ENCODE measurements at places on chromosomes 3 and 15. TPM values are rescaled to one million over a fixed set of nuclear protein-coding genes. Genes with fewer than 3 reads are reported as not detected.
A peak's percentile ranks its signal among the peaks of the same experiment; 100 is the strongest.

CNTN3 gene
- 4.0 TPM for total RNA-seq

HOMER2 gene
- 2.9 TPM for total RNA-seq

FANCD2OS gene
- total RNA-seq: not detected

GRCh38 chr3:129549006-129549800, 6.2 kb downstream of the H1-8 start:
- DNase-seq: no peak

DNA sequence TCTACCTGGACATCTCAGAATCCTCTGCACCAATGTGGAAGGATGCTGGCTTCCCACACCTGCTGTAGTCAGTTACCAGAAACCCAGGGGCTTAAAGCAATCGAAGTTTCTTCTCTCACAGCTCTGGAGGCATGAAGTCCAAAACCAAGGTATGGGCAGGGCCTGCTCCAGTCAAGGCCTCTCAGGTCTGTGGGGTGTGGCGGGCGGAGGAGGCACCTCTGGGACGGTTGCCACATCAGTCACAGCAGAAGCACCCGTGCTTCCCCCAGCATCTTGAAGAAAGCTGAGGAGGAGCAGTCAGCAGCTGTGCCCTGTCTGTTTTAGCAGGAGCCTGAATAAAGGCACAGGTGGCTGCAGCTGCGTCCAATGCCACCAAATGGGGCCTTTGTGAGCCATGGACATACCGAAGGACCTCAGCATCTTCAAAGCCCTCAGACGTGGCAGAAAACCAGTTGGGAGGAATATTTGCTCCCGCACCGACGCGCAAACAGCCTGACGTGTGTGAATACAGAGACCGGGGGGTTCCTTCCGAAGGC, 68.9 kb downstream of the TFRC start:
- peak; percentile 72 for DNase-seq

DNA sequence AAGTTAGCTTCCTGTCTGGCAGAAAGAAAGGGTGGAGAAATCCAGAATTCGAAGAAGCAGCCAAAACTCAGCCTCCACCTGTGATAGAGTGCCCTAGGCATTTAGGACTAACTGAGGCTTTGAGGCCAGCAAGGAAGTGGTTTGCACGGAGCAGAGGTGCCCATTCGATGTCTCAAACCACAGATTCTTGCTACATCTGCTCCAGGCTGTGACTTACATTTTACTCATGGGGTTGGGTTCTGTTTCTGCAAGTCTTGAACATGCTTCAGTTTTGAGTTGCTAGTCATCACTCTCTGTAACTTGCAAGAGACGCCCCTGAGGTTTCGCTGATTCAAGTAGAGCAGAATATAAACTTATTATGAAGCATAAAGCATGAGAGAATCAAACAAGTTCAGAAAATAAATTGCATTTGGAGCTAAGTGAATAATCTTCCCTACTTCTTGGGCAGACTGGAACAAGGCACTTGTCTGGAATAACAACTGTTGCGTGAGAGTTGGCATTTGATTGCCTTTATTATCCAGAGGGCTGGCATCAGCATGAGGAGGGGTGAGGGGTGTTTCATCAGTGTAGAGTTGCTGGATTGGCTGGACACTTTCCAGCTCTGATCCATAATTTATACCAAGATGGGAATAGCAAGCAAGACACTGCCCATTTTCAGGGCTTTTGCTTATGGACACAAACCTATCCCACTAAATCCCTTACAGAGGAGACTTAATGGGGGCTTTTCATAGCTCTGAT, 256.5 kb downstream of the AGBL1 start:
- DNase-seq: no peak

- no peak for DNase-seq
These were observed 134.9 kb downstream of the MBNL1 start for GRCh38 chr3:152403632-152404066.

Data from mesenteric fat pad (tissue), 1 donor.